Activated CD4-positive, alpha-beta T cell treated with anti-CD3 and anti-CD28 coated beads, Interleukin-2, amount 10 ng/mL, durations not matched to agents 7 days and 5 days (primary cell): ENCODE measurements at places on chromosomes 11 and 22. TPM values are rescaled to one million over a fixed set of nuclear protein-coding genes. Genes with fewer than 3 reads are reported as not detected.

- no peak overlapping the region for H3K27ac ChIP-seq
- peaks cover 8% of the 10 kb centered on the region for H3K4me1 ChIP-seq
Observed at GRCh38 chr11:12602421-12602820, 71.8 kb upstream of the TEAD1 start.

GRCh38 chr22:39234867-39235687, 9.7 kb downstream of the PDGFB start:
- peaks cover 63% of the 10 kb centered on the region for H3K27me3 ChIP-seq
- H3K27ac ChIP-seq: no peak overlapping the region
- H3K36me3 ChIP-seq: no peaks in the 10 kb centered on the region
- no peak overlapping the region for H3K4me3 ChIP-seq
- no peak for DNase-seq
- peaks cover 33% of the 10 kb centered on the region for H3K4me1 ChIP-seq

GRCh38 chr11:78851878-78852586, 277.4 kb upstream of the NARS2 start:
- no peak overlapping the region for H3K4me3 ChIP-seq
- no peaks in the 10 kb centered on the region for H3K36me3 ChIP-seq
- H3K27ac ChIP-seq: no peak overlapping the region
- no peaks in the 10 kb centered on the region for H3K4me1 ChIP-seq

GRCh38 chr11:3969613-3970012, 114.1 kb downstream of the STIM1 start:
- H3K4me1 ChIP-seq: peaks cover 74% of the 10 kb centered on the region
- peak; percentile 51 for DNase-seq
- H3K36me3 ChIP-seq: peaks cover 60% of the 10 kb centered on the region
- peak overlapping the region; percentile 23 for H3K4me3 ChIP-seq
- H3K27ac ChIP-seq: peak overlapping the region; percentile 84

Gene NELL1
- total RNA-seq: not detected
